ENCODE measurements at places on chromosomes 7 and 10. TPM values are rescaled to one million over a fixed set of nuclear protein-coding genes. Genes with fewer than 3 reads are reported as not detected.
A peak's percentile ranks its signal among the peaks of the same experiment; 100 is the strongest.

CHST3 gene
- 12.9 TPM for total RNA-seq

ACBD7 gene
- 3.1 TPM for total RNA-seq

GIMAP7 gene
- 72.0 TPM for total RNA-seq

GALNT17 gene
- not detected for total RNA-seq

CYP3A7 gene
- not detected for total RNA-seq

FOXP2 gene
- not detected for total RNA-seq

NUTM2A gene
- 0.07 TPM for total RNA-seq

CDH23 gene
- under 0.01 TPM for total RNA-seq

PGAM2 gene
- total RNA-seq, result 0.14 TPM

GOLGA7B gene
- under 0.01 TPM for total RNA-seq

SLF2 gene
- 36.7 TPM for total RNA-seq

- no peak for DNase-seq
Measured at GRCh38 chr7:405489-406211, 114.0 kb downstream of the PDGFA start.

DNA sequence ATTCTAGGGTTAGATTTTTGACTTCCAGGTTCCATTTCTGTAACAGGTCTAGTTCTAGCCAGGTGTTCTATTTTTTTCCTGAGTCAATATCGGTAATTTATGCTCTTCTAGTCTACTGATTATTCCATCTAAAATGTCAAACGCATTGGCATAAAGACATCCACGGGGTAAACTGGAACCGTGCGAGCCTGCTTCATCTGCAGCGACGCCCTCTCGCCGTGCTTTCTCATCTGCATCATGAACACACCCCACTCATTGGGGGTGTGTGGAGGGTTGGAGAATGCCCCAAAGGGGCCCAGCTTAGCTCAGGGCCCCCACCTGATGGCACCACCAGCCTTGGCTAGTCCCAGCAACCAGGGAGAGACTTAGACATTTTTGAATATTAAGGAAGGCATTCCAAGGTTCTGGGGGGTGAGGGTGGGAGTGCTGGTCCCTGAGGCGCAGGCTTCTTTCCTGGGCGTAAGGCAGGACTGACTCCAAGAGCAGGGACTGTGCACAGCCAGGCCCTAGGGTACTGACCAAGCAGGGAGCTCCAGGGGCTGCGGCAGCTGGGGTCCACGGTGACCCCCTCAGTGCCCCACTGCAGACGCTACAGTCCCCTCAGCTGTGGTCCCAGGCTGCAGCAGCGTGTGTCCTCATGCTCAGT is 12.9 kb upstream of the CRYGN start:
- no peak for DNase-seq

DNA sequence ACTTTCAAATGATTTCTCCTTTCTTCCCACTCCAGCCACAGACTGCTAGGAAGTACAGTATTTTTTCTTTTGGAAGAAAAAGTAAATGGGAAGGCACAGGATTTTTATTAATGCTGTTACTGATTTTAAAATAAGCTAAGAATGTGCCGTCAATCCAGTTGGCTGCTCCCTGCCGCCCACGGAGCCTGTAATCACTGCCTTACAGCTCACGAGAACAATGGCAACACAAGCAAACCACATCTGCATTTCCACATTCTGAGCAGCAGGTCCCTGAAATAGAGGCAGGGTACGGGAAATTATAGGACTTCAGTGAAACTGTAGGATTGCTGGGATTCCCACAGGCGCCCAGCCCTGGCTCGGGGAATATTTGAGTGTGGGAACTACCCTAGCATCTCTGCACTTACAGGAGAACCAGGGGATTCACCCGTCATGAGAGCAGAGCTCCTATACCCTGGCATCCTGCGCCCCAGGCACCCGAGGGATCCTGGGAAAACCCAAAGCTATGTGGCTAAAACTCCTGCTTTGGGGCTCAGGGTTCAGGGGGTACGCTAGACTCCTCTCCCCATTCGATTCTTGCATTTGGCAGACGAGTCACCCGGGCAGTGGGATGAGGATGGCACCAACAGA is 72.9 kb upstream of the TNS3 start:
- DNase-seq, result no peak

- DNase-seq, result no peak
Measured at GRCh38 chr10:127527891-127528290, 21.2 kb upstream of the NPS start.

DNA sequence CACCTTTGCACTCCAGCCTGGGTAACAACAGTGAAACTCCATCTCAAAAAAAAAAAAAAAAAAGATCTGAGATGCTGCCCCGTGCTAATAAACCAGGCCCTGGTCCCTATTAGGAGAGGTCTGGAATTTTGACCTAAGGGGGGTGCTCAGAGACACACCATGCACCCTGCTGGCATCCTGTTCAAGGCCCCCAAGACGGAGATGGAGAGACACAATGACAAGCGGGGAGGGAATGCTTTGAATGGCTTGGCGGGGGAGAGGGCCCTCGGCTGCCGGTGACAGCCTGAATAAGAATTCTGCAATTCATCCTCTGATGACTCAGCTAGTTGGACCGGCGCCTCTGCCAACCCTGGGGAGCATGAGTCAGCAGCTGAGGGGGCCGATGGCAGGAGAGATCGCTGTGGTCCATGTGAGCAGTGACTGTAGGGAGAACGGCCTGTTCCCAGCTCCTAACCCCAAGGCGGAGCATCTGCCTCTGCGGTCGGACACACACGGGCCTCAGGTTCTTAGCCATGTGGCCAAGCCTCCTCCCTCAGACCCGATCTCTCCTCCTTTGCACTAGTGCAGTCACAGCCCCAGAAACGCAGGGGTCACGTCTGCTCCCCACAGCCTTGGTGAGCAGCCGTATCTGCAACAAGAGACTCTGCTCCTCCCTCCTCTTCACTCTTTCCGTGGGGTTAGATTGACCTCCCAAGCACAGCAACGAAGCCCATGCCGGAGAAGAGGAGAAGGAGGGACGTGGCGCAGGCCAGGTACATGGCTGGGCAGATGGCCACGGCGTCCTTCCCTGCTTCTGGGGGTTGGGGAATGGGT is 14.9 kb downstream of the TRIM56 start:
- peak; percentile 88 for DNase-seq

DNA sequence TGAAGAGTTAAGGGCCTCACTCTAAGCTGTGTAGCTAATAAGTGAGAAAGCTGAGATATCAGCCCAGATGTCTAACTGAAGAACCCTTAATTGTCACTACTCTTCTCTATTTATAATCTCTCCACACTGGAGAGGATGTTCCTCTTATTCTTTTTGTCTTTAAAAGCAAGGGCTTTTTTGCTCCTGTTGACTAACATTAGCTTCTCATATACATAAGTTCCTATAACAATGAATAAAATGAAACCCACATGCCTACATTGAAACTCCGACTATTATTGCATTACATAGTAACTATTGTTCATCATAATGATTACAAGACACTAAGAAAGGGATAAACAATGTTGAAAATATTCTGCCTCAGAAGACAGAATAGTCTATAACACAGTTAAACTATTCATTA is 67.1 kb downstream of the GNAT3 start:
- no peak for DNase-seq

DNA sequence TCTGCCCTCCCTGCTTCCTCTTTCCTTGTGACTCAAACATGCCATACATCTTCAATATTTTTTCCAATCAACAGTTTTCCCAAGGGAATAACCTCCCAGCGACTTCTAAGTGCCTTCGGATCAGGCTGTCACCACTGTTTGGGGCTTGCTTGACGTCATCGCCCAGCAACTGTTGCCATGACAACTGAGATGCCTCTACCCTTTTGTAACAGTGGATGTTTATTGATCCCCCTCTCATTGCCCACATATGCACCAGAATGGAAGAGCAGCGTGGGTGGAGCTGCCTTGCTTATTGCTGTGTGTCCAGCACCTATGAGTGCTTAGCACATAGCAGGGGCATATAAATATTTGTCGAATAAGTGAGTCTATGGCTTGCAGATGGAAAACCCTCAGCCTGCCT is 14.4 kb downstream of the FFAR4 start:
- no peak for DNase-seq

DNA sequence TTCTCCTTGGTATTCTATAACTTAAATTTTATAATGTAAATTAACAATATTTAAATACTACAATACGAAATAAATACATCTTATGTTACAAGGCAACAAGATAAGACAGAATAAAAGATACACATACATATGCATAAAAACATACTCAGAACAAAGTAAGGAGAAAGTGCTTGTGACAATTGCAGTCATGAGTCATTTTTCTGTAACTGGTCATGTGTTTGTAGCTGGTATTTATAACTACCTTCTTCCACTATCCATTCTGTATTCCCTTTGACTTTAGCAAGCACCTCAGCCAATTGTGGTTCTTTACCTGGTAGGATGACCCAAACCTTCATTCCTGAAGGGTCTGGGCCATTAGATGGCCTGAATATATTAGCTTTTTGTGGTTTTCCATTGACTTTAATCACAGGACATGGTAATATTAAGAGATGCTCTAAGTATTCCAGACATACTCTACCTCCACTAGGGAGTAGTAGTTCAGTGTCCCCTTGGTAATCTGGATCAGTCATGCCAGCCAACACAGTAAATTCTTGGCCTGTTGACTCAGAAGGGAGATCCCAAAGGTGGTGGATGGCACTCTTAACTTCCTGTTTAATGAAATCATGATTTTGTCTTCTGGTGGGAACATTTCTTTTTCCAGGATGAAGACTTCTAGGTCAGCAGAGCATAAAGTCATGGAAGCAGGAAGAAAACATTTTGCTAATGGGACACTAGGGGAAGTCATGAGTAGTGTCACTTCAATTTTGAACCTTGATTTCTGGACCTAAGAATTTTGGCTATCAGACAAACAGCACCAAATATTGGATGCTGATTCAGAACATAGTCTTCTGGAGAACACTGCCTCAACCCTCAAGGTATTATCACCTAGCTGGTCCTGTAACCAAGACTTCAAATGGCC is 733.7 kb upstream of the IGFBP3 start:
- no peak for DNase-seq

DNA sequence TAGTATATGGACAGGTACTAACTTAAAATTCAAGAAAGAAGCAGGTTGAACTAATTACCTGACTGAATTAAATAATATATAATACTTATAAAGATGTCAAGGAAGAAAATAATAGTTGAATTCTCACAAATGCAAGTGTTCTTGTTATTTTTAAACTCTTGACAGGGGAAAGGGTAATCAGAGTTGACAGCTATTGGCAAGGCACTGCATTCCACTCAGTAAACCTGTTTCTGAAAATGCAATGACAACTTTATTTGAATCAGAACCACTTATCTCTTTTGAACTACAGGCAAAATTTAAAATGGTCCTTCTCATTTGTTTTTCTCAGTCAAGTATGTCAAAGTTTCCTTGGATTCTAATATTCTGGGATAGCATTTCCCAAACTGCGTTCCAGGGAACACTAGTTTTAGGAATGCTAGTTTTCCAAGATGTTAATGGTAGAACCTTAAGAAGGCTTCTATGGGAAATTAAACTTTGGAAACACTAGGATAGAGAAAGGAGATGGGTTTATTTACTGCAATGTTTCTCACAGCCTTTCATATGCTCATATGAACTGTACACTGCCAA is 103.7 kb upstream of the LRRN3 start:
- no peak for DNase-seq

DNA sequence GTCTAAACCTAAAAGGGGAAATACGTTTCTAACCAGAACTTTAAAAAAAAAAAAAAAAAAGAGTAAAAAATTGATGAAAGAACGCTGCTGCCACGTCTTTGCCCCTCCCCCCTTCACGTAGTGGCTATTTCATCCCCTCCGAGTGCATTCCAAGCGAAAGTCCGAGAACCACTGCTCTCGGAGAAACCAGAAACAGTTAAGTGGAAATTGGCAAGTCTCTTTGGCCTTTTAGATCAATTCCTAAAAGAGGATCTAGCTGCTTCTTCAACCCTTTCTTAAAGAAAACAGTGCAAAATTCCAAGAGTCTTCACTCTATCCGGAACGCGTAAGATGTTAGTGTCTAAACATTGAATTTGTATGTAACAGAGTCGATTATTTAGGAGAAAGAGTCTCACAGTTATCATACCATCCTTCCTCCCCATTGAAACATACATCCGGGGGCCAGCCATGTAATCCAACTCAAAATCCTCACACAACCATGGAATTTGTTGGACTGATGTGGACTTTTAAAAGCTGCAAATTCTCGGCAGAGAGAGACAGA is 1.1 kb downstream of the P4HA1 start:
- no peak for DNase-seq

- DNase-seq, result no peak
Measured at GRCh38 chr7:63521-64021, 128.8 kb upstream of the FAM20C start.

DNA sequence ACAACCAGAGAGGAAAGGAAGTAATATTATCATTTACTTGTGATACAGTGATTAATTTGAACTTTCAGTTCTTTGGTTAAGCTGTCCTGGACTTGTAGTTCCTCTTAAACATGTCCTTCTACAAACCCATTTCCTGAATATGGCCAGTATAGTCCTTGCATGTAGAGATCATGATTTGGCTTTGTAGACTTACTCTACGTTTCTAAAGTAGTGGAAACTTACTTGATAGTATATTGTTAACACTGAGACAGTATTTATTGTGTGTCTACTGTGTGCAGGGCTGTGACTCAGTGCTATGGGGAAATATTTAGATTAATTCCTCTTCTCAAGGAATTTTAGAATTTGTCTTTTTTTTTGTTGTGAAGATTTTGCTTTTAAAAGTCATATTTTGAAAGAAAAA is 109.5 kb downstream of the NRF1 start:
- DNase-seq, result no peak

GRCh38 chr10:12561307-12561706 is 212.0 kb downstream of the CAMK1D start:
- DNase-seq, result no peak

- no peak for DNase-seq
Measured at GRCh38 chr10:124332426-124332825, 86.3 kb downstream of the OAT start.

- no peak for DNase-seq
Measured at GRCh38 chr10:21993360-21994001, 10.0 kb downstream of the DNAJC1 start.

DNA sequence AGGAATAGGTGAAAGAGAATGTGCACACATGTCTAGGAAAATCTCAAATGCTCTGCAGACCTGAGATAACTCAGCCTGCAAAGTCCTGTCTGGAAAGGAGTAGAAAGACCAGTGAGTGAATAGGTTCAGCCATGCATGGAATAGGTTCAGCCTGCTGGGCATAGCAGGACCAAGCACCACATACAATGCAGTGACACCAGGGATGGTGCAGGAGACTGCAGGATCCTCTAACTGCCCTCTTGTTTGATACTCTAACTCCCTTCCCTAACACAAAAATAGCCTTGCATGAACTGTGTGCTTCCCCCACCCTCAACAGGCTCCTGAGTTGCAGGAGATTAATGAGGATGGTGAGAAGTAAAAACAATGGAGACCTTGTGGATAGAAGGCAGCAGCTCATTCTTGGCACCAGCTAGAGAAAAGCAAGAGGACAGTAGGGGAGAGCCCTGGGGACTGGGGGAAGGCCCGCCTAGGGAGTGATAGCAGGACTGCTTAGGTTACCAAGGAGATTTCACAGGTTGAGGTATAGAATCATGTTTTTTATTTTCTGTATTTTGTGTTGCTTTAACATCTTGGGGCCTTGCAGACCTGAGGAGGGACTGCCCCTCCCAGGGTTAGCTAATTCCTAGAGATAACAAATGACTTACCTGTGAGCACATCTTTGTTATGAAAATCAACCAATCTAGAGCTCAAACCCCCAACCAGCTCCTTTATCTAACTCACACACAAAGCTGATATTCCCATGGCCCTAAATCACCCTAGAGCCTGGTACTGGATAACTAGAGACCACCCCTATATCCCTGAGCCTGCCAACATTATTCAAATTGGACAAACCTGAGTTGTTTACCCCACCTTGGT is 187.8 kb downstream of the PLPP4 start:
- DNase-seq, result no peak

GRCh38 chr7:106864298-106865081 is 592 bp upstream of the PIK3CG start:
- no peak for DNase-seq

Data from pulmonary artery endothelial cell (primary cell).